ENCODE measurements at places on chromosomes 3 and 15.
A peak's percentile ranks its signal among the peaks of the same experiment; 100 is the strongest.

- no peak for DNase-seq
Observed at GRCh38 chr3:126156468-126156867, 23.9 kb downstream of the ALDH1L1 start.

GRCh38 chr3:186166036-186166435 is 57.1 kb upstream of the ETV5 start:
- no peak for DNase-seq

GRCh38 chr15:42919799-42920518 is 619 bp downstream of the TTBK2 start:
- peak; percentile 42 for DNase-seq

DNA sequence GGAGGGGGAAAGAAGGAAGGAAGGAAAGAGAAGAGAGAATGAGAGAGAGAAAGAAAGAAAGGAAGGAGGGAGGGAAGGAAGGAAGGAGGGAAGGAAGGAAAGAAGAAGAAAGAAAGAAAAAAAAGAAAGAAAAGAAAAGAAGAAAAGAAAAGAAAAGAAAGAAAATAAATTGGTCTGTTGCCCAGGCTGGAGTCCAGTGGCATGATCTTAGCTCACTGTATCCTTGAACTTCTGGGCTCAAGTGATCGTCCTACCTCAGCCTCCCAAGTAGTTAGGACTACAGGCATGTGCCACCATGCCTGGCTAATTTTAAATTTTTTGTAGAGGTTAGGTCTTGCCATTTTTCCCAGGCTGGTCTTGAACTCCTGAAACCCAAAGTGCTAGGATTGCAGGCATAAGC is 11.6 kb upstream of the RNF7 start:
- DNase-seq, result no peak

DNA sequence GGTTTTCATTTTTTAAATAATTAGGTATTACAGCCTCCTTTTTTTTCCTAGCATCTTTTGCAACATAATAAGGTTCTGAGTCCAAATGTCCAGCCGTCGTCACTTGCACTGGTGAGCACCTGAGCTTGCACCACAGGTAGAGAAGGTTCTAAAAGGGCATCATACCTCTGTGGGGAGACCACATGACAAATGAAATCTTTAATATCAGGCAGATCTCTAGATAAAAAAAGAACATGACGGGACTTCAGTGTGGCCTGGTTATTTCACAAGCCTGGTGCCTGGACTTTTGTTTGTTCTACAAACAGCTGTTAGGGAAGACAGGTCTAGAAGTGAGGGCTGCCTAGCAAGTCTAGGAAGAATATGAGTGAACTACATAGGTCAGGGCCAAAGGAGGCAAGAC is 3.6 kb downstream of the ZBED2 start:
- no peak for DNase-seq

DNA sequence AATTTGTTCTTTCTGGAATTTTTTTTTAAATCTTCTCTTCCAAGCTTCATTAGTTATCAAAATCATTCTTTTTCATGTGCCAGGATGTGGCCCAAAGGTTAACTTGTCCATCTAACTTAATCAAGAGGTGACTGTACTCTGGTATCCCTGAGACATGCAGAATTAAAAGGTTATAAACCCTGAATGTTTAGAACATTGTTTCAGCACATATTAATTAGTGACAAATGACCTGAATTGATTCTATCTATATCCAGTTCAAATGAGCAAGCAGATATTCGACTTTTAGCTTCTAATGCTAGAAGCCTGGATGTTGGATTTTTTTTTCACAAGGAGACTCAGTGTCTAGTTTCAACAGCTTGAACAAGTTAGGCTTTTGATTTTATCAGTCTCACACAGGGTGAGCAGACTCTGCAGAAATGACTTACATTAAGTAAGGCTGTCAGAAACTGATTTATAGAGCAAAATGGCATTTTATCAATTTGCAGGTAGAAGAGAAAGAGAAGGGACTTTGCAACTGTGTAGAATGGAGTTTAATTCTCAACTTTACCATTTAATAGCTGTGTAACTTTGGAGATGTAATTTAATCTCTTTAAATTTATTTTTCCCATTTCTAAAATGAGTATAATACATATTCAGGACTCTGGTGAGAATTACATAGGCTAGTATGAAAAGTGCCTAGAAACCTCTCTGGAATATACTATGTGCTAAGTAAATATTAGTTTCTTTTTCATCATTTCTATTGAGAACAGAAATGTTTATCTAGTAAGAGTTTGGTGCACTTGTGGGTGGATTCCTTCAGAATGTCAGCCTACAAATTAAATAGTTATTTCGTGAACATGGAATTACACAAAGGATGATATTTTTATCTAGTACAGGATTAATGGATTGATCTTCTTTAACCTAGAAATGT is 100.0 kb downstream of the ALCAM start:
- no peak for DNase-seq

DNA sequence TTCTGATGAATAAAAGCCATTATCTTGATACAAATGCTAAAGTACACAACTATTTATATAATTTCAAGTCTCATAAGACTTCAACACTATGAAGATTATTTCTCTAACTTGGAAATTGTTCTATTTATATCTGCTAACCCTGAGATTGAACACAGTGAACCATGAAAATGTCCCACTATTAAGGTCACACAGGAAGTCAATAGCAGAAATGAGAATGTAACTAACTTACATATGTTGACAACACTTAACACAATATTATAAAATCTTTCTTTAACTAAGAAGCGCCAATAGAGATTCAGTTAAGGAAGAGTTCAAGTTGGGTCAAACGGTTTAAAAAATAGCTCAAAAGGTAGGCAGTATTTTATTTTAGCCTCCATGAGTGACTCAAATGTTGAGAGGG is 551.8 kb upstream of the CBLB start:
- no peak for DNase-seq

DNA sequence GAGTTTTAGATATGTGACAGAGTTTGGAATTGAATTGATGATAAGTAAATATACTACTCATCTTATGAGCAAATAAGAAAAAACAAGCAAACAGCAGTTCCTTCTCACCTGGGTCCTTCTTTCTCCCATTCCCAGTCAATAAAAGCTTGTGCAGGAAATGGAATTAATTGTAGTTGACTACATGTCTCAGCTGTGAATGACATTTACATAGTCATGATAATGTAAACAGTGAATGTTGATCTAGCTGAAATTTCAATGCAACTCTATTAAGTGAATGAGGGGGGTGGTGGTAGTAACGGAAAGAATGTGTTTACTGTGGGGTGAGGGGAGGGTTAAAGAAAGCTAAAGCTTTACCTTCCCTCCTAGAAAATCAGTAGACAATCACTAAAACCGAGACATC is 76.2 kb downstream of the NFKBIZ start:
- DNase-seq, result no peak

GRCh38 chr15:74422652-74423430 is 10.9 kb downstream of the SEMA7A start:
- DNase-seq, result peak; percentile 36

GRCh38 chr3:182722907-182723306 is 70.4 kb upstream of the ATP11B start:
- DNase-seq, result no peak

DNA sequence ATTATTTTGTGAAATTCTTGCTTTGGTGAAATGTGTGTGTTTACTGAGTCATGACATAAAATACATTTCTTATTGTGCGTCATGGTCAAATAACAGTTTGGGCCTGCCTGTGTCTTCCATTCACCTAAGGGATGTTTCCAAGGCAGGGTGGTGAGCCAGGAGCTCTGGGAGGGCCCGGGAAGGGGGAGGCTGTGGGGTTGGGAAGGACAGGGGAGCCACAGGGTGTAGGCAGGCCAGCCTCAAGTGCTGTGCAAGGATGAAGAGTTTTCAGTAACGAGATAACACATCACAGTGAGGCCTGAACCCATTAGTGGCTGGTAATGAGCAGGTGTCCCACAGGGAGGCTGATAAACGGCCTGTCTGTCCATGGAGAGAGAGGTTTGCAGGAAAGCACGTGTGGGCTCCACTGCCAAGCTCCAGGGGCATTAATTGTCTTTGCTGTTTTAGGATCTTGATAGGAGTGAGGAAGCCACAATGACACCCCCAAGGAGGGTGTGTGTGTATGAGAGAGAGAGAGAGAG is 35.6 kb upstream of the SEC13 start:
- DNase-seq, result no peak

DNA sequence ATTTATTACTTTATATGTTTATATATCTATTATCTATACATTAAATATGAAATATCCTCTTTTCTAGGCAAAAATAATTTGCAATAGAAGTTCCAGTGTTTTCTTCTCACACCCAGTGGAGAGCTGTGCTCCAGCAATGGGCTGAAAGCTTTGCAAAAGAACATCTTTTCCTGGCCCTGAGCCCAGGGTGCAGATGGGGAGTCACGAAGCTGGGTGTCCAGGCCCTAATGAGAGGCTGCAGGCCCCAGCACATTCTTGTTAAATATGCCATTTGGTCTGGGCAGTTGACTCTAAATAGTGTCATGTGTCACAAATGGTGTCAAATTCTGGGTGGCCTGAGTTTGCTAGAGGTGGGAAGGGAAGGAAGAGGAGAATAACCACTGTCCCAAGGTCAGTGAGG is 5.7 kb downstream of the NTRK3 start:
- DNase-seq, result no peak

DNA sequence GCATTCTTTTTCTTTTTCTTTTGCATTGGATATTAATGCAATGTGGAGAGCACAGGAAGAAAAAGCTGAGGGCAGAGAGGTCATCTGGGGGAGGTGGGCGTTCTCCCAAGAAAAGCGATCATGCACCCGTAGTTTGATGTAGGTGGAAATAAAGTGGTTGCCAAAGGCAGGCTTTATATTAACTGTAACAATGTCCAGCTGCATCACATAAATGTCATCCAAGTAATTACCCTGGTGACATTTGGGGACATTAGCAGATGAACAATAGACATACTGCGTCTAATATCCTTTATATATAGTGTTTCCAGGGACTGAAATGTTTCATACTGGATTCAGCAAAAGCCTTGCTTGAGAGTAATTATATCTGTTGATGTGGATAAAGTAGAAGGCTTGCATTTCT is 135.5 kb downstream of the CNTN6 start:
- no peak for DNase-seq

DNA sequence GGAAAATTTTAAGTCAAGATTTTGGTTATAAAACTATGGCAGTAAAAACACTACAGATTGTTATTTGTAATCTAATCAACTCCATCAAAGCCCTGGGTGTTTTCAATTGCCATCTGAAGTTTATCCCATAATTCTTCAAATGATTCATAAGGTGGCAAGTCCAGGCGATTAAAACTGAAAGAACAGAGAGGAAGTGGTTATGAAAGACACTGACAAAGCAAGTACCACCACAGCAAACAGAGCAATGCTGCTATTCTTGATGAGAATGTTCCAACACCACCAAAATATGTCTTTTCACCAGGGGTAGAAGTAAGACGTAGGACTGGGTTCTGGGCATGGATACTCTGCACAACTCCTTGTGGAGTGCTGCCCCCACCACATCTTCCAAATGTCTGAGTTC is 86.9 kb upstream of the PRTG start:
- peak; percentile 43 for DNase-seq

DNA sequence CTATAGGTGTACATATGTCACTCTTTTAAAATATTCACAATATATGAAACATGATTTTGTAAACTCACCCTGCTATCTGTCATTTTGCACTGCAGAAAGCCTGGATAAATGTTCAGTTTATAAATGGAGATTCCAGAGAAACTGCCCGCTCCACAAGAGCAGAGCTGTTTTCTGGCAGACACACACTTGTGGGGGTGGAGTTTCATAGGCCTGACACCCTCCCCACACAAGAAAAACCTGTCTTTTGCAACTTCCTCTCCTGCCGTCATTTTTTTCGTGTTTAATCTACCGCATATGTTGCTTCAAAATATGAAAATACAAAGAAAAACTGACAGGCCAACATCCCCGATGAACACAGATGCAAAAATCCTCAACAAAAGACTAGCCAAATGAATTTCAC is 479.0 kb downstream of the GABRG3 start:
- no peak for DNase-seq

GRCh38 chr15:41746802-41747201 is 27.5 kb upstream of the MAPKBP1 start:
- DNase-seq, result no peak

- DNase-seq, result no peak
Observed at GRCh38 chr15:32682977-32683630, 34.7 kb upstream of the GREM1 start.

DNA sequence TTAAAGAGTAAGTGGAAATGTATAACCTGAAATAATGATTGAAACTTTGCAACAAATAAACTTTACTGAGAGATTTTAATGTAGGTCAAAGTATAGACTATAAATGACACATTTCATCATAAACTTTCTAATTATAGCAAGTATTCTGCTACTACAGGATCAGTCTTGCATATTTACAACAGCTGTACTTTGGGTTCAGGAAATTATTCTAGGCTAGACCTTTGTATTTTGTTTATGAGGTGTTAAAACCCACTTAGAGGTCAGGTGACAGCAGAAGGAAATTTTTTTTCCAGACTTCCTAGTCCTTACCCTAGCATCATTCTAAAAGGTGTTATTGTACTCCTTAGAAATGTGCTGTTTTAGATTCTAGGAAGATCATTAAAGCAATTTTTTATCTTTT is 2.3 kb downstream of the RNF7 start:
- no peak for DNase-seq

DNA sequence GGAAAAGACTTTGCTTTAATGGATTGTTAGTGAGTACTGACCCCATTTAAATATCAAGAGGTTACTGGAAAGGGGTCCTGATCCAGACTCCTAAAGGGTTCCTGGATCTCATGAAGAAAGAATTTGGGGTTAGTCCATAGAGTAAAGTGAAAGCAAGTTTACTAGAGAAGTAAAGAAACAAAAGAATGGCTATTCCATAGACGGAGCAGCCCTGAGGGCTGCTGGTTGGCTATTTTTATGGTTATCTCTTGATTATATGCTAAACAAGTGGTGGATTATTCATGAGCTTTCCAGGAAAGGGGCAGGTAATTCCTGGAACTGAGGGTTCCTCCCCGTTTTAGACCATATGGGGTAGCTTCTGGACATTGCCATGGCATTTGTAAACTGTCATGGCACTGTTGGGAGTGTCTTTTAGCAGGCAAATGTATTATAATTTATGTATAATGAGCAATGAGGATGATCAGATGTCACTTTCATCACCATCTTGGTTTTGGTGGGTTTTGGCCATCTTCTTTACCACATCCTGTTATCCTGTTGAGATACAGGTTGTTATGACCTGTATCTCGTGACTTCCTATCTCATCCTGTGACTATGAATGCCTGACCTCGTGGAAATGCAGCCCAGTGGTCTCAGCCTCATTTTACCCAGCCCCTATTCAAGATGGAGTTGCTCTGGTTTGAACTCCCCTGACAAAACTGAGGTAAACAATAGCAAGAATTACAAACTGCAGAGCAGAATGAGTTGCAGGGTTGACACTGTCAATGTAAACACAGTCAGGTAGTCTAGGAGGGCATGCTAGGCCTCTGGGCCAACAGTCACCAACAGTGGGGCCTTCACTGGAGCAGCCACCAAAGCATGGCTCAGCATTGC is 10.3 kb upstream of the GPR160 start:
- DNase-seq, result no peak
